ENCODE measurements at places on chromosomes 5 and 9.
A peak's percentile ranks its signal among the peaks of the same experiment; 100 is the strongest.

GRCh38 chr5:146624179-146624578 lies 108.2 kb upstream of the GPR151 start:
- no peak for DNase-seq

DNA sequence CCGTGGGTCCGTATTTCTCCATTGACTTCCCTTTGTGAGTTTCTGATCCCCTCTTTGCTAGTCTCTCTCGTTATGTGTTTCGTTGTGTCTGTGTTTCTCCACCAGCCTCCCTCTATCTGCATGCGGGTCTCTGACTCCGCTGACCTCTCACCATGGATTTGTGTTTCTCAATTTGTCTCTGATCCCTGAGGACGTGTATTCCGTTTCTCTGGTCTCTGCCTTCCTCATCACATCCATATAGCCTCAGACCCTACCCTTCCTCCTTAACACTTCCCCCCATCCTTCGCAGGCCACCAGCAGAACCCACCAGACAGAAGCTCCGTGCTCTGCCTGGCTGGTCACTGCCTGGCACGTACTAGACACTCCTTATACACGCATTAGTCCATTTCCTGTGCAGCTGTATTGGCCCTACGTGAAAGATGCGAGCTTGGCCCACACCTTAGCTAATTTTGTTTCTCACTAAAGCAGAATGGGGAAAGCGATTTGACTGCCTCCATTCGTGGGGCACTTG lies 631 bp downstream of the B4GALT7 start:
- no peak for DNase-seq

- no peak for DNase-seq
Measured at GRCh38 chr5:55547781-55548180, 13.0 kb upstream of the PLPP1 start.

DNA sequence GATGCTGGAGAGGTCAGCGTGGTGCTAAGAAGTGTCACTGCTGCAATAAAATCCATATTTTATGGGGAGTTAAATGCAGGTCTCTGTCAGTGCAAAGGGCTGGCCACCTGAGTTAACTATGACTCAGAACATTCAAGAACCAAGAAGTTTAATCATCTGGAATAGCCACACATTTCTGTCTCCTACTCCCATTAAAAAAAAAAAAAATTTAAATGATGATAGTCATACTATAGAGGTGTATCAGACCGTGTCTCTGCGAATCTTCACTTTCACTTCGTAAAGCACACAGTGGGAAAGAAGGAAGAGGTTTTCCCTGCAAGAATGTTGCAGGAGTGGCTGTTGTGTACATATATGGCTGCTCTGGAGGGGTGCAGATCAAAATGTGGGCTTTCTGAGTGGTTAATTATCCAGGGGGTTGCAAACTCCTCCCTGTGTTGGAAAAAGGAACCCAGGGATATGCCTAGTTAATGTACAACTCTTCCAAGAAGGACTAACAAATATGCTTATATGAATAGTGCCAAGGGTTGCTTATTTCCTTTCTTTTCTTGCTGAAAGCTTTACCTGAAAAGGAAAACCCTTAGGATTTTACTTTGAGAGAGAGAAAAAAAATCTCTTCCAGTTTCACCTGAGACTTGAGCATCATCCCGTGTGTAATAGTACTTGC lies 1.5 kb downstream of the CDH6 start:
- no peak for DNase-seq

DNA sequence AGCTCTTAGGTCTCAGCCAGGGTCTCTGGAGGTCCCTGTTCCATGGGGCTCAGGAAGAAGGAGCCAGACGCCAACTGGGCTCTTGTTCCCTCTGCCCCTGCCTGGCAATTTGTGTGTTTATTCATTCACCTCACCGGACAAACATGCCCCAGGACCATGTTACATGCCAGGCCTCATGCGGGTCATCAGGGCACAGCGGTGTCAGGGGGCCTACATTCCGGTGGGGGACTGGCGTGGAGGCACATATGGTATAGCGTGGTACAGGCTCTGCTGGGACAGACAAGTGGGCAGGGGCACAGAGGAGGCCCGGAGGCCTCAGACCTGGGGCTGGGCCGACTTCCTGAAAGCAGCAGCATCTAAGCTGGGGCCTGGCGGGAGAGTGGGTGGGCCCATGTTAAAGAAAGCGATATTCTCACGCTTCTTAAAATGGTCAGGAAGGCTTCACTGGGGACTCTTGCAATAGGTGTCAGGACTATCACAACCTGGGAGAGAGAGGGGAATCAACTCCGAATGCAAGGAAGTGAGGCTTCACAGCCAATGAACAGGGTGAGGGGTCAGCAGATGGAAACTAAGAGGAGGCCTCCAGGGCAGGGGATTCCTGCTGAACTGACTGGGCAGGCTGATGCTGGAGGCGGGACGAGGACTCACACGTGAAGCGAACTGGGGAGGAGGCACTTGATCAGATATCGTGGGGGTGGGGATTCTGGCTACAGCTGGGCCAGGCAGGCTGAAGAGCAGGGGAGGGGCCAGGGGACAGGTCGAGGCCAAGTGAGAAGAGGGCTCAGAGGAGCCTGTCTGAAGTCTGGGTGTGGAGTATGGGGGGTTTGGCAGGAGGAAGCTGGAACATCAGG lies 41.9 kb downstream of the NCS1 start:
- no peak for DNase-seq

GRCh38 chr5:31421806-31422586 lies 109.9 kb downstream of the DROSHA start:
- no peak for DNase-seq

DNA sequence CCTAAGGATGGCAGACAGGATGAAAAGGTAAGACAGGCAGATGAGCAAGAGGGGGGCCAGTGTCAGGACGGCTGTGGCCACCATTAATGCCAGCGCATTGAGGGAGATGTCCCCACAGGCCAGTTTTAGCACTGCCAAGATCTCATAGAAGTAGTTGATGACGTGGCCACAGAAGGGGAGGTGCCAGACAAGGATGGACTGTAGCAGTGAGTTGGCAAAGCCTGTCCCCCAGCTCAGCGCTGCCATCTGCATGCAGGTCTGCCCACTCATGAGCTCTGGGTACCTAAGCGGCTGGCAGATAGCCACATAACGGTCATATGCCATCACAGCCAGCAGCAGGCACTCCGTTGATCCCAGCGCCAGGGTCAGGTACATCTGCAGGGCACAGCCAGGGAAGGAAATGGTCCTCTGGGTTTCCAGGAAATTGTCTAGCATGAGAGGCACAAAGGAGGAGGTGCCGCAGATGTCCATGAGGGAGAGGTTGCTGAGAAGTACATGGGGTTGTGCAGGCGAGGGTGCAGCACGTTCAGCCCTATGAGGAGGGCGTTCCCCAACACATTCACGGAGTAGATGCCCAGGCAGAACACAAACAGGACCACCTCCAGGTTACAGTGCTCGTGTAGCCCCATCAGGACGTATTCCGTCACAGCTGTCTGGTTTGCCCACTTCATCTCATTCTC lies 10.8 kb downstream of the OR13J1 start:
- DNase-seq, result peak; percentile 10

- no peak for DNase-seq
Measured at GRCh38 chr9:17130291-17130690, 4.5 kb upstream of the CNTLN start.

Measured in activated naive CD8-positive, alpha-beta T cell treated with anti-CD3 and anti-CD28 coated beads, Interleukin-2, amount 50 U/mL, for 24 hours (primary cell).